ENCODE measurements at places on chromosomes 16 and 17.

- no peak for DNase-seq
These were observed 431.2 kb downstream of the SLC39A11 start for GRCh38 chr17:72661116-72661944.

DNA sequence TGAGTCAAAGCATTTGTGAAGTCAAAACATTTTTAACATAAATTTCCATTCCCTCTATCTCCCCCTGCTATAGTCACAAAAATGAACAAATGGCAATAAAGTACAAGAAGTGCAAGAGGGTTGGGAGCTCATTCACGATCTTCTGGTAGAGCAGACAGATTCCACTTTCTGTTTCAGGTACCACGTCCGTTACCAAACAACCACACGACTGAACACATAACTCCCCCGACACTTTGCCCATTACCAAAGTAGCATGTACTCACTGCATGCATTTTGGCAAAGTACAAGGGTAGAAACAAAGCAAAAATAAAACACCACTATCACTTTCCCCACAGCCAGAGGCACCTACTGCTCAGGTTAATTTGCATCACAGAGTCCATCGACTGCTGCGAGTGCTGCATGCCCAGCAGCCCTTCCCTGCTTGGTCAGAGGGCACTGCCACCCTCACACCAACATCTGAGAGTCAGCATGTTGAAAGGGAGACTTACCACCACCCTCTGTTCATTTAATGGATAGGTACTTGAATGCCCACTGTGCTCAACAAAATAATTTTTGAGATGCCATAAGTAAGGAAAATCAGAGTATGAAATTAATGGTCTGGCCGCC is 150.3 kb upstream of the AXIN2 start:
- DNase-seq, result no peak

DNA sequence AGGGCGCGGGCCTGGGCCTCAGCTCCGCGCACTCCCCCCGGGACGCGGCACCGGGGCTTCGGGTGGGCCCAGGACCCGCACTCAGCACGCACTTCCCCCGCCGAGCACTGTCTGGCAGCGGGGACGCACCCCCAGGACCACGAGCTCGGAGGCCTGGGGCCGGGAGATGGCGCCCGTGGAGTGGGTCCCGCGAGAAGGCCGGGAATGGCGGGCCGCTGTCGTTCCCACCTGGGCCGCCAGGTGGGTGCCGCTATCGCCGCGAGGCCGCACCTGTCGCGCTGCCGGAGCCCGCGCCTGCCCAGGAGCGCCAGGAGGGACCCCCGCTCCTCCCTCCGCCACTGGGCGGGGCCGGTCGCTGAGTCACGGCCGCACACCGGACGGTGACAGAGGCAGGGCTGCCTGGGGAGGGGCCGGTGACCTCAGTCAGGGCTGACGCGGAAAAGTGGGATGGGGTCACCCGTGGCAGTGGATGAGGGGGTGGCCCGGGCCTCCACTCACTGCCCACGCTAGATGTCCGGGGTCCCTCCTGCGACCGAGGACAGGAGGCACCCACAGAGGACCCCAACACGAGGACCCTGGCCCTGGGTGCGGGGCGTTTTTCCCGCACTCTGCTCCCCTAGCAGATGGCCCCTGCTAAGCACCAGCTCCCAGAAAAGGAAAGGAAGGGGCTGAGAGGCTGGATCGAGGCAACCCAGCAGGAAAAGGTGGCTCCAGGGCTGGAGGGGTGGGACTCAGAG is 6.9 kb upstream of the ACTG1 start:
- DNase-seq, result no peak

GRCh38 chr16:68230176-68230571 is 5.8 kb downstream of the ESRP2 start:
- DNase-seq, result no peak

DNA sequence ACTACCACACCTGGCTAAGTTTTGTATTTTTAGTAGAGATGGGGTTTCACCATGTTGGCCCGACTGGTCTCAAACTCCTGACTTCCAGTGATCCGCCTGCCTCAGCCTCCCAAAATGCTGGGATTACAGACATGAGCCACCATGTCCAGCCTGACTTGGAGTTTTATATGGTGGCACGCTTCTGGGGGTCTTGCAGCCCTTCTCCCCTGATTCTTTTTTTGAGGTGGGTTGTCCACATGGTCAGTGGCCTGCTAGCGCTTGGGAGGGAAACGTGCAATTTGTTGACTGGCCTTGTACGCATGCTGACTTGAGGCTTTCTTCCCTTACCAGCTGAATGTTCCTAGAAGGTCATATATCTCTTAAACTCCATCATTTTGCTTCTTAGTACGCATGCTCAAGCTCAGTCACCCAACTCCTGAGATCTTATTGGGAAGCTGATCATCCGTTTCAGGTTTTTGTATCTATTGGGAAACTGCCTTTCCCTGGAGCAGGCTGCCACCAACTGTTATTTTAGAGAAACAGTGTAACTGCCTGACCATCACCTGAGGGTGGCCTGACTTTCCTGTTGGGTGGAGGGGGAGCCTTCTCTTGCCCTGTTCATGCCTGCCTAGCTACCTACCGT is 13.7 kb upstream of the LDHD start:
- no peak for DNase-seq

DNA sequence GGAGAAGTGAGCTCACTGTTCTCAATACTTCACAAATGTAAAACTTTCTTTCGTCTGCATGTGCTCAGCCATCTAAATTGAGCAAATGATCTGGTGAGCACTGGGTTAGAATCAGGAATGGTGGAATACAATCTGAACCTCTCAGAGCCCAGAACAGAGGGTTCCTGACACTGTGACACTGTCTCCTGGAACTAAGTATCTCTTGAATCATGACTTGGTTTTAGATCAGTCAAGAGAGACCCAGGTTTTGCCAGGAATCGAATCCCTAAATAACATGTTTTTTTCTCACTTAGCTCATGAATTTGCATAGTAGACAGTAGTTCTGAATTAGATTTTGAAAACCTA is 49.3 kb downstream of the SF3B3 start:
- no peak for DNase-seq

- DNase-seq, result no peak
These were observed 79.1 kb downstream of the TAOK1 start for GRCh38 chr17:29469276-29469675.

DNA sequence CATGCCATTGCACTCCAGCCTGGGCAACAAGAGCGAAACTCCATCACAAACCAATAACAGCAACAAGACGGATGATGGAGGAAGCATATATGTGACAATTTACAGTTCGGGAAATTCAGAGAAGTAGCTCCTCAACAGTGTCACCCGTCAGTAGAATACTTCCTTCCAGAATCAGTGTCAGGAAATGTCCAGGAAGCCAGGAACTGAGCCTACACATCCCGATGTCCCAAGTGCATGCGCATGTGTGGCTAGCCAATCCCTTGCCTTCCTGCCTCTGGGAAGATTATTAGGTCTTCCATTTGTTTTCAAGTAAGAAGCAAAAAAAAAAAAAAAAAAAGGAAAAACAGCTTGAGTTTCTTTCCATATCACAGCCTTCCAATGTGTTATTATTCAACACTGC is 1.4 kb upstream of the PITPNC1 start:
- DNase-seq, result no peak

DNA sequence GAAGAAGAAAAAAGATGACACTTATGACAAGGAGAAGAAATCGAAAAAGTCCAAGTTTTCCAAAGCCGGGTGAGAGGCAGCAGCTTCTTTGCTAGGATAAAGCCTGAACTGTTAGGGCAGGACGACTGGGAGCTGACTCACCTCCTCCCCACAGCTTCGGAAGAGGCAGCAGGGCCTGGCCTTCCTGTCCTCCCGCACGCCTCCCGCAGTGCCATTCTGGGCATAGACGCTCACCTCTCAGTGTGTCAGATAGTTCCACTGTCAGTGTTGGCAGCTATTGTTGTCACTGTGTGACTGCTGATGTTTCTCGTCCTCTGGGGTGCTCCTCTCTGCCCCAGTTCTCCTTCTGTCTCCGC is 12.6 kb downstream of the UBN1 start:
- DNase-seq, result no peak

- DNase-seq, result no peak
These were observed 252.3 kb upstream of the CA10 start for GRCh38 chr17:52410781-52411180.

GRCh38 chr17:33515974-33516373 is 222.9 kb upstream of the ASIC2 start:
- no peak for DNase-seq

DNA sequence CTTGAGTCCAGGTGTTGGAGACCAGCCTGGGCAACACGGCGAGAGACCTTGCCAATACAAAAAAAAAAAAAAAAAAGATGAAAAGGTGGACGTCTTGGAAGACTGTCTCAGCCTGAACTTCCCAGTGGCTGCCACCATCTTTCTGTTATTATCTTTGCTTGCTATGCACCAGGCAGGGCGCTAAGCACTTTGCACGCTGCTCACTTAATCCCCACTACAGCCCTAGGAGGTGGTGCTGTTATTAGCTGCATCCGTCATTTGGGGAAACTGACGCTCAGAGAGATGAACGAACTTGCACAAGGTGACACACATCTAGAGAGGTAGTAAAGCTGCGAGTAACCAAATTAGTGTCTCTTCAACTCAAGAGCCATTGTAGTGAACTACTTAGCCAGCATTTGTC is 708 bp upstream of the CPPED1 start:
- no peak for DNase-seq

- DNase-seq, result no peak
These were observed 59.8 kb downstream of the CYTH1 start for GRCh38 chr17:78722246-78722761.

DNA sequence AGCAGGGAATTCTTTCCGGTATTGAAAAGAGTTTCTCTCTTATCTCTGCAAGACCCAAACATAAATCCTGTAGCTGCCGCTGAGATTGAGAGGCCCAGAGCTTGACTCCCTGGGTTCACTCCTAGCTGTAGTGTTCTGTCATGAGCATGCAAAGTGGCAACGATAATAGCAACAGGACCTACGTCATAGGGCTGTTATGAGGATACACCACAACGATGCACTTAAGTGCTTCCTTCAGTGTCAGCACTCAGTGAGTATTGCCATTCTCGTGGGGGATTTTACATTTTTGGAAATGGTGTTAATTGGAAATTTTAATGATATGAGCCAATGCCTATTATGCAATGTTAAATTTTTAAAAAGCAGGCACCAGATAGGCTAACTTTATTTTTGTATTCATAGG is 199.8 kb downstream of the CYLD start:
- no peak for DNase-seq

DNA sequence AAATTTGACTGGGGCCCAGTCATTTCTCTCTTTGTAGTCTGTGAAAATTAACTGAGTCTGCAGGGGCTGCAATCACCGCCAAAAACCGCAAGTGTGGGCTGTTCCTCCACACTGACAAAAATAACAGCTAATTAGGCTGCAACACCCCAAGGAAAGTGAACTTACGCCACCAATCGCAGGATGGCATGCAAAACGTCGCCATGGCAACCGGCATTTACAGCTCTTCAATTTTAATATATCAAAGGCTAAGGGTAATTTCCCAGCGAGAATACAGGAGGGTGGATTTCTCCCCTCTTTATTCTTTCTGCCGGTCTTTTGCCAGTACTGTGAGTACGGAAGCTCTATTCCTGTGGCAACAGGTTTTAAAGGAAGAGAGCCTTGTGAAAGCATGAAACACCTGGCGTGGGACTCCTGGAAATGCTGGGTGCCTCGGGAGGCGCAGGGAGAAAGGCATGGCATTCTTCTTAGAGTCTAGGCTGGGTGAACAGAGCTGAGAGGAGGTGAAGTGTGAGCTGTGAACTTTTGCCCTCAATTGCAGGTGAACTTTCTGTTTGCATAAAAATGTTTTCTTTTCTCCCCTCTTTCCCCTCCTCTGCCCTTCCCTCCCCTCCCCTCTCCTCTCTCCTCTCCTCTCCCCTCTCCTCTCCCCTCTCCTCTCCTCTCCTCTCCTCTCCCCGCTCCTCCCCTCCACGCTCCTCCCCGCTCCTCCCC is 399.7 kb downstream of the XYLT1 start:
- DNase-seq, result peak; percentile 67

DNA sequence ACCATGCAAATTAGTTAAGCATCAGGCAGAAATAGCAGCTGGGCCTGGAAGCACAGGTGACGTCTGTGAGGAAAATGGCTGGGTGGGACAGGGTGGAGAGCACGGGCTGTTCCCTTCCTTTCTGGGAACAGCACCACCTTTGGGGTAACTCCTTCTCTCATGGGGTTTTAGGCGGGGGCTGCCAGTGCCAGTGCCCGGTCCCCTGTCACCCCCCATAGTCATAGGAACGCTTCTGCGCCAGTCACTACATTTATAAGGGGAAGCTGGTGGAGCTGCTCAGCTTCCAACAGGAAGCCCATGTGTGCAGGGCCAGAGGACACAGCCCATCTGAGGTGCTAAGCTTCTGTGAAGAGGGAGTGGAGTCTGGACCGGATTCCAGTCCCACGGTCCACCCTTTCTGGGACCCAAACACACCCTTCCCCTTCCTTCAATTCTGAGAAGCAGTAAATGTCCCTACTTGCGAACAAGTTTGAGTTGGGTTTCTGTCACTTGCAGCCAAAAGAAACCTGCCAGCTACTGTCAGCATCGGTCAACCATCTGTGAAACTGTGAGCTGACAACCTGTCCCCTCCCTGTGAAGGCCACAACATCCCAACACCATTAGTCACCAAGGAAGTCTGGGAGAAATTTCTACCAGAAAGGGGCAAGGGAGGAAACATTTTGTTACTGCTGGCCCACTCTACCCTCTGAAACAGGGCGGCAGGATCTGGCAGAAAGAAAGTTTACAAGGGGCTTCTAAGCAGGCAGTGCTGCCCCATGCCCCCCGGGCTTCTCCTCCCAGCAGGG is 86.0 kb upstream of the AMZ2 start:
- DNase-seq, result no peak

DNA sequence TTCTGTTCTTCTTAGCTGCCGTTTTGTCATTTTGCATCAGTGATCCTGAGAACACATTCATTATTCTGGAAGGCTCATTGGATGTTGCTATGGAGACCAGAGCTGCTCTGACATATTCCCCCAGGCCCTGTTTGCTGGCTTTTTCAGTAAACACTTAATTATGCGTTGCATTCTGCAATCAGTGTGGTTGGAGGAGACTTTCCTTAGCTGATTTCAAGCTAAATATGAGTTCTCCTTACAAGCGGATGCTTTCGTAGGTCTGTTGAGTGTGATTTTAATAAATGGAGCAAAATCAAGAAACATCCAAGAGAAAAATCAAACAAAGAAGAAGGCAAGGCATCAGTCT is 38.2 kb upstream of the NUDT7 start:
- no peak for DNase-seq

GRCh38 chr17:17944743-17945142 is 27.5 kb downstream of the TOM1L2 start:
- DNase-seq, result no peak

DNA sequence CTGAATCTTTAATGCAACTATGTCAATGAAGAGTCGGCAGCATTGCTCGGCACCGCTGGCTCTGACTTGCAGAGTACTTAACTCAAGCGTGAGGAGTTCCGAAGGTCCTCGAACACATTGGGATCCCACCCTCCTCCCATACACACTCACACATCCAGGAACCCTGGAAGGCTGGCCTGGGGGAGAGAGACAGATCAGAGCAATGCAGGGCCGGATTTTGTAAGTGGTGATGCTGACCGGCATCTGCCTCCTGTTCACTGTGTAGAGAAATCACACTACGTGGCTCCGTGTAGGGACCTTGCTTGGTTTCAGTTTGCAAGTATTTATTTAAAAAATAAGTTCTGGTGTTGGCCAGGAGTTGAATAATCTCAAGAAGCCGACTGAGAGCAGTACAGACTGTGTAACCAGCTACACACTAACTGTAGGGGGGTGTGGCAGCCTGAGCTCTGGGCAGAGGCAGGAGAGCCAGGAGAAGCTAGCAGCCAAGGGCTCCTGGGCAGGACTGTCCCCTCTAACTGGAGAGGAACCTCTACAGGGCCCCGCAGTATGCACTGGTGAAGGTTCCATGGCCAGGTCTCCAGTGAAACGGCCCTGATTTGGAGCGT is 190.2 kb upstream of the TNRC6C start:
- DNase-seq, result no peak

All from stimulated activated CD4-positive, alpha-beta T cell treated with anti-CD3 and anti-CD28 coated beads, Interleukin-12 subunit alpha, Interleukin-12 subunit beta, amount 100 ng/mL, for 48 hours (primary cell).